ENCODE measurements at places on chromosomes 16 and 17.

GRCh38 chr17:81927152-81927652 is 333 bp downstream of the MAFG start:
- DNase-seq = no peak

GRCh38 chr16:11796227-11797165 is 562 bp downstream of the ZC3H7A start:
- no peak for DNase-seq

- no peak for DNase-seq
Observed at GRCh38 chr17:19359151-19359550, 3.4 kb downstream of the B9D1 start.

- no peak for DNase-seq
Observed at GRCh38 chr16:55822280-55822810, 10.6 kb downstream of the CES1 start.

- no peak for DNase-seq
Observed at GRCh38 chr16:53219795-53220454, 165.1 kb downstream of the CHD9 start.

- no peak for DNase-seq
Observed at GRCh38 chr16:77439106-77439505, 4.3 kb upstream of the ADAMTS18 start.

- no peak for DNase-seq
Observed at GRCh38 chr17:15516150-15516549, 47.1 kb downstream of the TVP23C start.

- DNase-seq = no peak
Observed at GRCh38 chr17:75889454-75889853, 7.3 kb downstream of the TRIM65 start.

DNA sequence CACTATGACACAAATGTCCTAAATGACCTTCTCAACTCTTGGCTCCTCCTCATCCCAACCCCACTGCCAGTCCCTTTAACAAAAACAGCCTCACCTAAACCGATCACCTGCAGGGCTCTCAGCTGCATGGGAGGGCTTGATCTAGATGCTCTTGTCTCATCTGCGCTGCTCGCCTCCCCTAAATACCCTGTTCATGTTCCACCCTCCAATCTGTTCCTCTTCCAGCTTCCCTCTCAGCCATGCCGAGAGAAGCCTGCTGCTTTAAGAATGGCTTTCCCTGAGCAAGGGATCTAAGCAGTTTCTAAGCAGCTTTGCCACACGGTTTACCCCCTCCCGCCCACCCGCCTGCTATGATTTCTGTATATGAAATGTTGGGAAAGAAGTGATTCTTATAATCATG is 23.7 kb downstream of the PIPOX start:
- DNase-seq = no peak
